Activated T-helper 1 cell treated with anti-CD3 and anti-CD28 coated beads, Interleukin-12 subunit alpha, Interleukin-12 subunit beta, Interleukin-2, Interleukin-4 antibody, amounts not matched to agents 30 ng/mL and 10 ng/mL and 1 ng/mL, durations not matched to agents 14 hours and 24 hours and 36 hours (primary cell): ENCODE measurements at places on chromosomes 5 and 9.

- DNase-seq: no peak
Measured at GRCh38 chr5:152942633-152943336, 537.7 kb upstream of the NMUR2 start.

- DNase-seq: no peak
Measured at GRCh38 chr5:176677209-176677939, 30.1 kb downstream of the TSPAN17 start.

DNA sequence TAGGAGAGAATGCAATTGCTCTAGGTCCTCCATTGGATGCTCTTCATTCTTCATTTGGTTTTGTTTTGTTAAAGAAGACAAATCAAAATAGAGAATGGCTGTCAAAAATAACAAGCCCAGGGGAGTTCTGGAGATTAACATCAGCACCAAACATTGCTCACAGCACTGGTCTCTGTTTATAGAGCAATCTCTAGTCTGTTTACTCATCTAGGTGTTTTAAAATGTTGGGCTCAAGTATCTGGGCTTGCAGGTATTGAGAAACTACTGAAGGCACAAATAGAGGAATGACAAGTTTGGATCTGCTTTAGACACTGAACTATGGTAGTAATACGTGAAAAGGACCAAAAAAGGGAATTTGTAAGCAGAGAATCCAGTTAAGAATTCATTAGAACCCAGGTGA lies 77.0 kb upstream of the TMC1 start:
- DNase-seq: no peak

DNA sequence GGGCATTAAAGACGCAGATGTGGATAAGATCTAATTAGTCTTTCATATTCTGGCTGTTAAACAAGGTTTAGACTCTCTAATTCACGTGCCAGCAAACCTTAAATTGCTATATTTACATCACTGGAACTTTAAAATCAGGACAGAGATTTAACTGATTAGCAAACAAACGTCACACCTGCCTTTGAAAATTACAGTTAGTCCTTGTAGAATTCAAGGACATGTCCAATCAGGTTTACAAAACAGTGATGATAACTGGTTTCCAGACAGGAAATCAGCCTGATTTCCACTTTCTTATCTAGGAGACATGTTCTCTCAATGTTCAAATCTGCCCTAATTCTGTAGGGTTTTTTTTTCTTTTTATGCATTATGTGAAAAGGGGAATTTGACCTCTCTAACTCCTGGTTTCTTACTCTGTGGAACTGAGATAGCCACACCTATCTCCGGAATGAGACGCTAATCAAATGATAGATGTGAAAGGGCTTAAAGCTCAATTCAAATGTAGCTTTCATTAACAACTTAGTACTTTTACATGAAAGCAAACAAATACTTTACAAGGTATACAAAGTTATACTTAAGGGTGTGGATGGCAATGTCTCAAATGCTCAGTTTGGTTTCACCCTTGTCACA lies 26.5 kb downstream of the SPINK5 start:
- no peak for DNase-seq

- no peak for DNase-seq
Measured at GRCh38 chr5:172417130-172417841, 37.0 kb downstream of the SH3PXD2B start.

GRCh38 chr9:118618849-118619248 lies 750.4 kb downstream of the BRINP1 start:
- DNase-seq: no peak

DNA sequence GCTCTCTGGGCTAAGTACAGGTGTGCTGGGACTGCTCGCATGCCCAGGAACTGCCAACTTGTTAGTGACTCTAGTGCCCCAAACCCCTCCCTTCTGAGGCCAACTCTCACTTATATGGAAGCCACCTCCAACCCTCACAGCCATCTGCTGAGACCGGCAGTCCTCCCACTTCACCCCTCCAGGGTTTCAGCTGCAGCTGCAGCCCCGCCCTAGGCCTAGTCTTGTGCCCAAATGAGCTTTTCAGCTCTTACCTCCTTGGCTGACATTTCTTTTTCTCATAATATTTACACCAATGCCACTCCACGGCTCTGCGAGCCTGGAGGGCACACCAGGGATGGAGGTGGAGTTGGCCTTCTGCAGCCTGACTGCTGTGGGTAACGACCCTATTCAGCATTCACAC lies 166.6 kb downstream of the ROR2 start:
- DNase-seq: no peak

- DNase-seq: no peak
Measured at GRCh38 chr9:122376796-122377195, 6.0 kb downstream of the PTGS1 start.

DNA sequence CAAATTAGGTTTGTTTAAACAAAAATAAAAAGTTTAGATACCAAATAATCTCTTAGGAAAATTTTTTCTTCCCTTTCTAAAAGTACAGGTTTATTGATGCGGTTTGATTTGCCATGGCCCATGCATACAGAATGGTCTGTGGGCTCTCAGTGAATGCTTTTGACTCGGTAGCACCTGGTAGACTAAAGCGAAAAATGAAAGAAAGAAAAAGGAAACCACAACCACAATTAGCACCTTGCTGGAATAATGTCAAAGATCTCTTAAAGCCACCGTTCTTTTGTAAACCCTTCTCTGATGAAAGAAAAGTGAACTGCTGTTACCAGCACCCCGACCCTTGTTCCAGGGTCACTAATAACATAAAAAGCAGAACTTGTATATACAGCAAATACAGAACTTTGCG lies 157.9 kb downstream of the NFIB start:
- no peak for DNase-seq

GRCh38 chr9:87540444-87541105 lies 42.9 kb downstream of the DAPK1 start:
- no peak for DNase-seq

DNA sequence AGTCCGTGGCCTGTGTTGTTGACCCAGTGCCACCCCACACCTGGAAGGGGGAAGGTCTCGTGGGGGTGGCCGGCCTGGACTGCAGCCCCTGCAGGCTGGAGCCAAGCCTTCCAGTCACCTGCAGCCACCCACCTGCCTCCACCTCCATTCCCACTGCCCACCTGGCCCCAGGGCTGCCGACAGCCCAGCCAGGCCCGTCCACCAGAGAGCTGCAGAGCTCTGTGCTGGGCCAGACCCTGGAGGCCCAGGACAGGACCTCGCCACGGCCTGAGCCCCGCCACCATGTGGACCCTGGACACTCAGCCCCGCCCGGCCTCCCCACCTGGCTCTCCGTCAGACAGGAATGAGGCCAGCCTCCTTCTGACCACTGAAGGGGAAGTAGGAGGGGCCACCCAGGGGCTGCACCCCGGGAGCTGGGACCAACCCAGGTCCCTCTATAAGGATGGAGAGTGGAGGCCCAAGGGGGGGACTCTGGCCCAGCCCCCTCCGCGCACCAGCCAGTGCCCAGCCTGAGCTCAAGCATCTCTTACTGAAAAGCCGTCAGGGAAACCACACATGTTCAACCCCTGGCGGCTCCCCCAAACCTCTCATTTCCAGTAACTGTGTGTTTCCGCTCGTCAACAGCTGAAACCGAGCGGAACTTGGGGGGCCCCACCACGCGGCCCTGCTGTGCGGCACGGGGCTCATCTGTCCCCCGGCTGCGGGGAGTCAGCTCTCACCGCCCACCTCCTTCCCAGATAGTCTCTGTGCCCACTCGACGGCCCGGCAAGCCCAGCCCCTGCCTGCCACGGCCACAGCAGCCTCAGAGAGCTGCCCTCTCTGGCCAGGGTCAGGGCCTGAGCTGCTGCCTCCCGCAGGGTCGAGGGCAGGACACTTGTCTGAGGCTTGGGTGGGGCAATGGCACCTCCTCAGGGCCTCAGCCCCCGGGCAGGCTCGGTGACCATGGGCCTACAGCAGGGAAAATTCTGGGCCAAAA lies 12.8 kb downstream of the NOTCH1 start:
- DNase-seq: peak; percentile 76

- DNase-seq: no peak
Measured at GRCh38 chr5:29037716-29038115, 1999.3 kb upstream of the CDH9 start.

DNA sequence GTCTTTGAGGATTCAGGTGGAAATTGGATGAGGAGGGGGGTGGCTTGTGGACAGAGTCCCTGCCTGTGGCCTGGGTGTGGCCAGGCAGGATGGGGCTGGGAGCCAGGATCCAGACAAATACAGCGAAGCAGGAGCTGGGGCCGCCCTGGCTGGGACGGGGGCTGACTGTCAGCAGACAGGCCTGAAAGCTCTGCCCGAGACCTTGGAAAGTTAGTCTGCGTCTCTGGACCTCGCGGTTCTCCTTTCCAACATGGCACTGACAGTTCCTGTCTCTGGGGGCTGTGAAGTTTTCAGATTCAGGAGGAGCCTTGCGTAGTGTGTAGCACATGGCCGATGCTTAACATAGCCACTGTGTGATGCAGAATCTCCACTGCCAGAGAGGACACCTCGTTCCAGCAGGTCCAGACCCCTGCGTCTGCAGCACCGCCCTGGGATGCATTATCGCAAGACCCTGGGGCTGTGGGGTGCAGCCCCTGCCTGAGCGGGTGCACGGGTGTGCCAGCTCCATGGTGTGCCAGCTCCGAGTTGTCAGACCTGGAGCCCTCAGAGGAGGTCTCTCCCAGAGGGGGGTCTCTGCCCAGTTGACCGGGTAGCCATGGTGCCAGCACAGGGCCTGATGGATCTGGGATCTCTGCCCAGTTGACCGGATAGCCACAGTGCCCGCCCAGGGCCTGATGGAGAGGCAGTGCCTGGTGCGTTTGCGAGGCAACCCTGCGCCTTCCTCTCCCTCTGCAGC lies 89.3 kb downstream of the COL5A1 start:
- no peak for DNase-seq

- no peak for DNase-seq
Measured at GRCh38 chr9:90956026-90956810, 154.6 kb downstream of the SYK start.

DNA sequence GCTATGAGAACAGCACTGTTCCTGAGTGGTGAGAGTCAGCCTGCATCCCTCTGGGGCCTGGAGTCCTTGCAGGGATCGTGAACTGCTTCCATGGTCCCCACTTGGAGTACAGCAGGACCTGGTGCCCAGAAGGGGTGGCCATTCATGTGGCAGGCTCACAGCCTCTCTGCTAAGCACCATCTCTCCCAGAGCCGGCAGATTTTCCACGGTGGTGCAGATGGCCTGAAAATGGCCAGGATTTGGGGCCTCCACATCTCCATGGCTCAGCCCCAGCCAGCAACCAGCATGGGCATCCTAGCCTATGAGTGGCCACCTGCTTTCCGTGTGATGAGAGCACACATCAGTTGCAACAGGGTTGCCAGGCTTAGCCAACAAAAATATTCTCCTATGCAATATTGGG lies 33.9 kb upstream of the SEMA4D start:
- DNase-seq: no peak

DNA sequence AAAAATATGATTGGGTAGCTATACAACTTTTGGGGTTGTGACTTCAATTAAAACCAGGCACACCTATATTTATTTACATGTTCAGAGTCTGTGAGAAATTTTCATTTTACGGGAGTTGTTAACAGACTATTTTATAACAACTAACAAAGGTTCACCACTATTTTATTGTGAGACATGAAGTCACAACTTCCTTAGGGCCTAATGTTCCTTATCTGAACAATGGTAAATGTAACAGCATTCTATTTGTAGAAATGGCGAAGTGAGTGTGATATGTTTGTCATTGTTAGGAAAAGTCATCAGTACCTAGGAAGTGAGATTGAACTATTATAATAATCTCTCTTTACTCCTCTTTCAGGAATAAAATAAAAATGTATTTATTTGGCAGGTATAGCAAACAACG lies 67.4 kb downstream of the CSNK1G3 start:
- DNase-seq: no peak

DNA sequence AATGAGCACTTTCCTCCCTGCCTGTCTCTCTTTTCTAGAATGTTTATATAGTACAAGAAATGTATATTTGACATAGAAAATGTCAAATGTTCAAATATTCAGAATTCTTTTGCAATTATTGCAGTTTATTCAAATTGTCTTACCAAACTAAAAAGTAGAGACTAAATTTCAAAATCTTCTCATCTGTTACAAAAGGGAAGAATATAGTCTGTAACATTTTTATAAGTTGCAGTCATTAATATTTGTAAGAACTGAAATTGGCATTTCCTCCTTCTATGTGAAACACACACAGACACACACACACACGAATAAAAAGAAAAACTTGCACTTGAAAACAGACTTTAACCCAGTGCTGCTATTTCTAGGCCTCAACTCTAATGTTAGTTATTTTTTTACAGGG lies 56.4 kb downstream of the NR3C1 start:
- DNase-seq: no peak

DNA sequence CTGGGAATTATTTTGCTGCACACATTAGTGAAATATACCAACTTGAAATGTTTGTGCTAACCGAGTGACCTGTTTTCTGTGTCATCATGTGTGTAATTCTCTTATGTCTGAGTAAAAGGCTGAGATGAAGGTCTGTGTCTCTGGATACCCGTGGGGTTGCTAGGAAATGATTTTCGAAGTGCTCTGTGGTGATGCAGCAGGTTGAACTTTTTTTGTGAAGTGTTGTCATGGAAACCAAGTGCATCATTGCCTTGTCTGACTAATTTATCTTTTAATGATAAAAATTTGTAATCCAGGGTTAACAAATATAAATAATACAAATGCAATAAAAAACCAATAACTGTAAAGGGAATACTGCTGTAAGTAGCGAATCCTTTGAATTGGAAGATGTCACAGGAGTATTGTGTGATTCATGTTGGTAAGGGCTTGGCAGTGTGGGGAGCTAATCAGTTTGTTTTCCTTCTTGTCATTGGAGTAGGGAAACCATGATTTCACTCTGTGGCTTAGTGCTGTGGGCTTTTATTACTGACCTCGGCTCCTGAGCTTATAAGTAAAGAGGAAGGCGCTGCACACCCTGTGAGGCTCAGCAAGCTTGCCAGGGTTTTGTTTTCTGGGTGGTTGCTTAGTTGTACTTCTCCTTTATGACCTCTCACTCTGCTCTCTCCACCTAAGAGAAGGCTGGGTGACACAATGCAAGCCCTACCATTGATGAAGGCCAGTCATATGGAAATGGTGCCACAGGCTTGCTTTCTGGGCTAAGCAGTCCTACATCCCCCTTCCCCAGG lies 22.3 kb downstream of the PDE8B start:
- no peak for DNase-seq
